CD4-positive, alpha-beta T cell treated with Interleukin-2 at 100 ng/mL for 4 hours (primary cell): ENCODE measurements at places on chromosomes 6 and 20.
A peak's percentile ranks its signal among the peaks of the same experiment; 100 is the strongest.

- no peak for DNase-seq
Measured at GRCh38 chr6:15946701-15947385, 182.0 kb upstream of the MYLIP start.

GRCh38 chr6:139079018-139079417, 50.5 kb downstream of the ABRACL start:
- DNase-seq = no peak

DNA sequence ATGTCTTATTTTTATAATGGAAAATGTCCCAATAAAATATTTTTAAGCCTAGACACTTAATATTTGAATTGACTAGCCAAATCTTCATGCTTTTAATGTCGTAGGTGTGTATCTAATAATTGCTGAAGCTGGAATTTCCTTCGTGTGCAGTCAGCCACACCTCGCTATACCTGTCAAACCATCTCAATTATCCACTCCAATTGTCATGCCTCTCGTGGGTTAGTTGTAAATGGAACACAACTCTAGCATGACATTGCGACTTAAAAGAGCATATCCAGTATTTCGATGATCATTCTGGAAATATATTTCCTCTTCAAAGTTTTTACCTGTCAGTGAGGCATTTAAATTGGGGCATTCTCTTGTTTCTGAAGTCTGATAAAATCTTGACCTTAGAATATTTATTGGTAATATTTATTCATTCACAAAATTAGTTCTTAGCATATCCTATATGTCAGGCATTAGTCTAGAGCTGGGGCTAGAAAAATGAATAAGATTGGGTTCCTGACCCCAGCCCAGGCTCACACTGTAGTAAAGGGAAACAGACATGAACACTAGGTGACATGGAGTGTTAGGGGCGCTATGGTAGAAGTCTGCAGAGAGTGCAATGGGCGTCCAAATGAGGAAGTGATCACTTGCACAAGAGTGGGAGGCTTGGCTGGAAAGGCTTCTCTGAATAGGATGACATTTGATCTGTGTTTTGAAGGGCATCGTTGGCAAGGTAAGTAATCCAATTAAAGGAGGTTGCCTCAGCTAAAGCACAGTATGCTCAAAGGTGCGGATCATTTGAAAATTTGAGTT, 11.0 kb upstream of the CFAP206 start:
- no peak for DNase-seq

DNA sequence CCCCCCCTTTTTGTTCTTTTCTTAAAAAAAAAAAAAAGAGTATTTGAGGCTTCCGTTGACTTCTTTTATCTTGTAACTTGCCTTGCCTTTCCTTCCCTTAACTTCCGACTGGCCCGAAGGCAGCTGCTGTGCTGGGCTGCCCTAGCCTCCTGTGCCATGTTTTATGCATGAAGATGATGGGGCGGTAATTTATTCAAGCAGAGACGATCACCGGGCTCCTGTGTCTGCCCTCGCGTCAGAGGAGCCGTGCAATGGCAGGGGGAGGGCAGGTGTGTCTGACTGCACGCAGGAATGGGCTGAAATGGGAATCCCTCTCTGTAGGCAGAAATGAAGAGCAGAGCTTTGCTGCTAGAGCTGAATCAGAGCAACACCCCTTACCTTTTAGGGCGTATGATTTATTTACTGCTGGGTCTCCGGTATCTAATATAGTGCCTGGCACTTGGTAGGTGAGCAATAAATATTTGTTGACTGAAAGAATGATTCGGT, 106.3 kb upstream of the RIPOR2 start:
- peak; percentile 66 for DNase-seq
